ENCODE measurements at places on chromosomes 2 and 18.
A peak's percentile ranks its signal among the peaks of the same experiment; 100 is the strongest.

DNA sequence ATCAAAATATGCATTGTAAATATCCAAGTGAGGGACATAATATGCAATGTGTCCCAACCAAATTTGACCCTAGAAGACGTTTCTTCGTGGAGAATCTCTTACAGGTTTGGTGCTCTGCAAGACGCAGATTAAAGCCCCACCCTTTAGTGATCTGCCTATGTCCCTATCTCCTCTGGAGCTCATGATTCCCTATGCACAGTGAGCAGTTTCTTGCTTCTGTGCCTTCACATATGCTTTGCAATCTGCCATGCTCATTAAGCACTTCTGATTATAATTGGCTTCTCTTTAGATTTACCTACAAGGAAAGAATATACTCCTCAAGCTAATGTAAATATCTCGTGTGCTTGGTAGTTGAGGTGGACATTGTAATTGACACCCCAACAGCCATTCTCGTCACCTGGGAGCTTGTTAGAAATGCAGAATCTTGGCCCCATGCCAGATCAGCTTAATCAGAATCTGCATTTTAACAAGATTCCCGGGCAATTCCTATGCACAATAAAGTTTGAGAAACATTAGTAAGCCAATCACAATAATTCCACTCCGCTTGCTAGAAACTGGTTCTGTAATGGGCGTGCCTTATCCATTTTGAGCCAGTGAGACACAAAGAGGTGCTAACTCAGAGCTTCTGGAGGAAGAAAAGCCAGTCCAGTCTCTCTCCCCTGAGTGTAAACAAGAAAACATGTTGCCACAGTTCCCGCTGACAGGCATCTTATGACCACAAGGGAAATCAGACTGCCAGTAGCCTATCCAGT, 2.8 kb upstream of the PUM2 start:
- no peak for DNase-seq

DNA sequence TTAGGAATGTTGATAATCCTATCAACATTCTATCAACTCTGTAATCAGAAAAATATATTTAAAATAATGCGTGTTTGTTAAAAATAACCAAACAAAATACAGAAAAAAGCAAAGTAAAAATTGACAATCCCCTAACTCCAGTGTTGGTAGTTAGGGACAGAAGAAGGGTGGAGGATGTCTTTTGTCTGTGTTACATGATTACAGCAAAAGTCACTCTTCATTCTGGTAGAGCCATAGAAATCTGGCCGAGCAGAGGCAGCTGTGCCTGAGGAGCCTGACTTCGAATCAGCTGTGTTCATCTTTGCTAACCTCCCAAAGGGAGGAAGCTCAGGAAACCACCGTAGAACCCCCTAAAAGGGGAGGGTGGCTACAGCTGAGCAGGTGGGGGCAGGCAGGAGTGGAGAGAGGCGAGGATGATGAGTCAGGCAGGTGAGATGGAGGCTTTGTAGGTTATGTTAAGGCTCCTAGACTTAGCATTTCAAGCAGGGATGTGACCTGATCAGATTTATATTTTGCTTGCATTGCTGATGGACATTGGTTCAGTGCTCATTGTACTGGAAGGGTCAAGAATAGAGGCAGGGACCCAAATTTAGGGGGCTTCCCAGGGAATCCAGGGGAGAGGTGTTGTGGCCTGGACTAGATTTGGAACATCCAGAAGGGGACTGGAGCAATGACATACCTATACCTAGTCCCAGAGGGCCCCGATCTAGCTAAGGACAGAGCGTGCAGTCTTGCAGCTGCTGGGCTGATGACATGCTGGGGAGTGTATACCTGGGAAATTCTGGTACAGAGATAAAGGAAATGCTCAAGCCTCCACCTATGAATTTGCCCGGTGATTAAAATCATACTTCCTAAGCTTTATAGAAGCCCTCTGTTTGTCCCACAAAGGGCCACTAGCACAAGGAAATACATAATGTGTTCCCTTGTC, 95.7 kb downstream of the NEDD4L start:
- no peak for DNase-seq

- no peak for DNase-seq
Observed at GRCh38 chr2:182228741-182229140, 198.1 kb downstream of the PDE1A start.

DNA sequence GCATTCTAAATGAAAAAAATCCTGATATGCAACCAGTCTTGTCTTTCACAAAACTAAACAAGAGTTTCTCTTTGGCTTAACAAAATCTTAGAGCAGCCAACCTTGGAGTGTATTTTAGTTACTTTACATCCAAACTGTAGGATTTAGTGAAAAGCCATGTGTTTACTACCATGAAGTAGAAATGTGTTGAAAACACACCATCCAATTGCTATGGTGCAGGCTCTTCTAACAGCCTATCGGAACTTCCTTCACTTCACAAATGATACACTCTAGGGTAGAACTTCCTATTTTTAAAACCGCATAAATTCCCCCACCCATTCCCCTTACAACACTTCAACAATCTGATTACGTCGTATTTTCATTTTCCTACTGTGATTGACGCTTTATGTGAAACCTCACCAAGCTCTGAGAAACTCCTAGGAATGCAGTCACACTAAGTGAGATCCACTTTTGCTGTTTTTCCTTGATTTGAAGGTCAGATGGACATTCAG, 74.4 kb upstream of the MAP4K4 start:
- no peak for DNase-seq

DNA sequence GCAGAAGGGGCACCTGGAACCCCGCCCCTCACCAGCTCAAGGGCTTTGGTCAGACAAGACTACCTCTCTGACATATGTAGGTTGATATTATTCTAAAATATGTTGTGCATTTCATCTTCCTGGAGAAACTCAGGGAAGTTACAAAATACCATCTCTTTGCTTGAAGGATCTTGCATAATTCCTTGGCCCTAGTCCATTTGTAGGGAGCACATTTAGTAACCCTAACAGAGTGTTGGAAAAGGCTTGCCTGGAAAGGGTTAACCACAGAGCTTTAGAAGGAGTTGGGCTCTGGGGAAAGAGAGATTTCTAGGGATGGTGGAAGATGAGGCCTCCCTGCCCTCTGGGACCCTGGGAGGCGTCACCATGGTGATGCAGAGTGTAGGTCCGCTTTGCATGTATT, 143.0 kb upstream of the SLC1A4 start:
- no peak for DNase-seq

- no peak for DNase-seq
Observed at GRCh38 chr18:78972930-78973331, 6.7 kb upstream of the SALL3 start.

GRCh38 chr2:163692611-163693482, 43.0 kb downstream of the FIGN start:
- no peak for DNase-seq

DNA sequence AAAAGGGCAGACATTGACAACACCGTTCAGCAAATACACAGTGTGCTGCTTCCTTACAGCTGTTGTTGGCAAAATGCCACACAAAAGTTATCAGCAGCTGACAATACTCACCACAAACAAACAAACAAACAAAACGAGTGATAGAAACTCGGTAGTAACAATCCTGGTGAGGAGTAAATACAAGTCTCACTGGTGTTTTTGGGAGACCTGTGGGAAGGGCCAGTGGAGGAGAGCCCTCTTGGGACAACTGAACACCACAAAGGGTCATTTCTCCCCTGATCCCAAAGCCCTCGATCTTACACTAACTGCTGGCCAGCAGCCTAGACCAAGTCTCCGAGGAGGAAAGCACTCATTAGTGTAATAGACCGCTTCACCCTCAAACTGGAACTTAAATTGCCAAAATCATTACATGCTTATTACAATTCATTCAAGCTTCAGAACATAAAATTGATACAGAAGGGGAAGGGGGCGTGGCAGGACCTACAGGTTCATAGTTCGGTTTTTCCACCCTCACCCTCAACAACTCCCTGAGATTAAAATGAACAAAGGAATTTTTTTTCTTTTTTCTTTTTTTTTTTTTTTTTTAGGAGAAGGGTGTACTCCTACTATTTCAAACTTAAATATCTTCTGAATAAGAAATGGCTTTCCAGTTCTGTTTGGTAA, 5.0 kb downstream of the AP1S3 start:
- DNase-seq: no peak

- peak; percentile 40 for DNase-seq
Observed at GRCh38 chr2:74708883-74709282, 54.8 kb downstream of the SEMA4F start.

Data from omental fat pad (tissue), 4 donors.